C1 segment of cervical spinal cord (tissue), 14 donors: ENCODE measurements at places on chromosomes 2 and 18.

DNA sequence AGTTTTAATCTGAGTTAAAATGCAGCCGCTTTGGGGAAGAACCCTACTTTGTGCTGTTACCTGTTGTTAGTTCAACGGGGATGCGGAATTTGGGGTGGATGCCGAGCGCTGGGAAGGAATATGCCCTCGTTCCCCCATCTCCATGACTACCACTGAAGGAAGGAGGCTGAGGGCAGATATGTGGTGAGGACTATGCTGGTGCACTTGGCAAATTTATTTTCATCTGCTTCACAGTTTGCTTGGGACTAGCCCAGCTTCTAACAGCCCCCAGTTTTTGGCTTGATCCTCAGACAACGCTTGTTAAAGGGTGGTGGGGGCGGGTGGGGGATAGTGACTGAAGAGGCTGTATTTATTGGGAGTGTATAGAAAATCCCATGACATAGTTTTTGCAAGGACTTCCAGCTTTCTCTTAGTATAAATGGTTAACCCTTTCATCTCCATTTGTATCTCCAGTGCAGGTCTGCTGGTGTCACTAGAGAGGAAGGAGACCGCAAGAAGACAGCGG lies 100.8 kb downstream of the COLEC12 start:
- no peak for DNase-seq

GRCh38 chr2:239857591-239857990 lies 167.6 kb downstream of the NDUFA10 start:
- DNase-seq = no peak

DNA sequence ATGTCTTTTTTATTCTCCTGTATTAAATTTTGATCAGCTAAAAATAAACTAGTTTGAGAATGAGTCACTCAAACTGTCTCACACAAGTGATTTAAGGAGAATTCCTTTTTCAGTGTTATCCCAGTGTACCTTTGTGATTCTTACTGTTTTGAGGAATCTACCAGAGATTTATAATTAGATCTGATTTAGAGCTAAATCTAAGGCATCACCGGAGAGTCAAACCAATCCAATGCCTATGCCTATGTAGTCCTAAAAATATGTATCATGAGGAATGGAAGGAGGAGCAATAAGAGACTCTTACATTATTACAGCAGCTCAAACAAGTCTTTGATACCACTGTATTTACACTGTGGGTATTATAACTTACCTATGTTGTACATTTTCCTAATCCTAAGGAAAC lies 63.4 kb upstream of the CYP20A1 start:
- DNase-seq = no peak

GRCh38 chr2:29583548-29584156 lies 337.7 kb downstream of the ALK start:
- no peak for DNase-seq

DNA sequence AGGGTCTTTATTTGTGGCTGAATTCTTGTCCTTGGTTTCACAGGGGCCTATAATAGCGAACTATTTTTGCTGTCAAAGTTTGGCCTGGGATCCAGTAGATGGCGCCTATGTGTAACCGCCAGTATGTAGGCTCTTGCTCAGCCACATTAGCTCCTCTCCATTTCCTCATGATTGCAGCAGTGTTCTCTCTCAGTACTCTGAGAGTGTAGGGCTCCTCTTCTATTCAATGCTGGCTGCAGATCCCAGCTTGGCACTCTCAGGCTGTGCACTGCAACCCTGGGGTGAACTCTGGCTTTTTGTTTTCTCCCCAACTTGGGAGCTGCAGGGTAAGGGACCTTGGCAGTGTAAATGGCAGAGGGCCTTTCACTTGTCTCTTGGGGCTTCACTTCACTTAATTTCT lies 344.6 kb upstream of the CHAC2 start:
- DNase-seq = no peak

DNA sequence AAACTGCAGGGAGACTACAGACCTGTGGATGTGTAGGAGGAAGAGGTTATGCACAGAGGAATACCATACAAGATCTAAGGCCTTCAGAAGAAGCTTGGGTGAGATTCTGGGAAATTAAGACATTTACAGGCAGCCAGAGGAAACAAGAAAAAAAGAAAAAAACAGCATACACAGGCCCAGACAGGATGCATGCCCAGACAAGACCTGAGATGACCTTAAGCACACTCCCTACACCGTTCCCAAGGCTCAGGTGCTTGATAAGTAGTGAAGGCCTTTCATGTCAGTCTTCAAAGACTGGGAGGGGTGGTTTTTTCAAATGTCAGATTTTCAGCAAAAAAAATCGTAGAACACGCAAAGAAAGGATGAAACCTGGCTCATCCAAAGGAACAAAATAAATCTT lies 83.0 kb downstream of the CCDC138 start:
- no peak for DNase-seq

GRCh38 chr2:201344663-201345366 lies 12.3 kb downstream of the FLACC1 start:
- DNase-seq = no peak

GRCh38 chr2:217331523-217332416 lies 471.9 kb upstream of the TNP1 start:
- DNase-seq = no peak

DNA sequence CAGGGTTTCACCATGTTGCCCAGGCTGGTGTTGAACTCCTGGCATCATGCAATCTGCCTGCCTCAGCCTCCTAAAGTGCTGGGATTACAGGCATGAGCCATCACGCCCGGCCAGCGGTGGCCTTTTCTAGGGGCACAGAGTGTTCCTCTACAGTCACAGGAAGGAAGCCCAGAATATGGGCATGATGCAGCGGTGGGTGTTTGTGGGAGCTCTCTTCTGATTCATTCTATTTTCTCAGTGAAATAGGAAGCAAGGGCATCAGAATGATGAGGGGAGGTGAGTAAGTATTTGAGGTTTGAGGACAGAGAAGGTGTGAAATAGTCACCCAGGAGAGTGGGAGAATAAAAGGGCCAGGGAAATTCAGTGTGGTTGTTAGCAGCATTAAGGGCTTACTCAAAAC lies 70.3 kb upstream of the PSME4 start:
- no peak for DNase-seq

GRCh38 chr18:8018701-8019331 lies 451.7 kb downstream of the PTPRM start:
- DNase-seq = no peak

- DNase-seq = no peak
Measured at GRCh38 chr2:26807788-26808460, 22.1 kb downstream of the CENPA start.

DNA sequence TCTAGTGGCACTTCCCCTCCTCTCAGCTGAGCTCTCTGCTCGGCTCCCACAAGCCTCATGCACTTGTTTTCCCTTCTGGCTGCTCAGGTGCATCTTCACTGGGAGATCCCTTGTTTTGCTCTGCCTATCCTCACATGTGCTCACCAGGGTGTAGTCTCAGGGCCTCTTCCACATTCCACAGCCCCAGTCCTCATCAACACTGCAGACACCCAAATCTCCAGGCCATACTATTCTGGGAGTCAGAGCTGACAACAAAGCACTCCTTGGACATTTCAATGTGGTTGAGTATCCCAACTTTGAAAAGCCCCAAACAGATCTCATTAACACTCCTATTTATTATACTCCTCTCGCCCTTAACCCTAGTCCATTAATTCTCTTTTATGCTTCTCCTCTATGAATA lies 71.3 kb downstream of the CCDC93 start:
- DNase-seq = no peak

- no peak for DNase-seq
Measured at GRCh38 chr2:189829102-189829833, 45.0 kb downstream of the PMS1 start.

DNA sequence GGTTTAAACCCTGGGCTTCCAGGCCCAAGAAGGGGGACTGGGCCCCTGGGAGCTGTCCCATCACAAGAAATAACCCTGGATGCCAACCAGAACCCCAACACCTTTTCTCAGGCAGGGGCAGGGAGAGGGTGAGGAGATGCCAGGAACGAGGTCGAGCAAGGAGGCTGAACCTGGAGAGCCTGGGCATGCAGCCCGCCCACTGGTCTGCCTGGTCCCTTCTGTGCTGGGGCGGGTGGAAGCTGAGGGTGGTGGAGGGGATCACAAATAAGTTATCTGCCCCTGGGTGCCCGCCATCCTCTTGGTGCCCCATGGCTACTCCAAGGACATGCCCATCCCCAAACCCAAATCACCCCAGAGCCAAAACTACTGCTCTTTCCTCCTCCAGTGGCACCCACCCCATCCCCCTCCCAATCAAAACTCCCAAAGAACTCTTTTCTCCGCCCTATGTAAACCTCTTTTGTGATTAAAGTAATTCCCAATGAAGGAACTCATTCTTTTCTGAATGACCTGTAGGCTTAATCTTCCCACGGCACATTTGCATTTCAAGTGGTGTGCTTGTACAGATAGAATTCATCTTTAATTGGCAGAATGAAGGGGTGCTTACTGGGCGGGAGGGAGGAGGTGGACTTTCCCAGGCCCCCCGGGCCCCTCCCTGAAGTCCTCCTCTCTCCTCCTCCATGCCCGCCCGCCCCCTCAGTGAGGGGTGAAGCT lies 47.9 kb downstream of the EFR3B start:
- no peak for DNase-seq

DNA sequence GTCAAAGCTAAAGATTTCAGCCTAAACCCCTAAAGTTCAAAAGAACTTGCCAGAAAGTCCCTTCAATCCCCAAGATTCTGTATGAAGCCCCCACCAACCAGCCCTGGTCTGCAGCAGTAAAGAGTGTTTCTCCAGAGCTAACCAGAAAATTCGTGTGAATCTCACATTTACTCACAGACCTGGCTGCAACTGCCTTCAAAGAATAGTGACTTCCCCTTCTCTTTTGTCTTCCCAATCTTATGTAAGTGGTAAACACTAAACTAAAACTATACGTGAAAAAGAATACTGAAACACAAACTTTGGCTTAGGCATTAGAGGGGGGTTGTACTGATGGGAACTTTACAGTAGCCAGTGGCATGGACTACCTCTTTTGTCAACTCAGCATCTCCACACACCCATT lies 50.6 kb upstream of the SETBP1 start:
- DNase-seq = no peak

GRCh38 chr2:58046335-58046584 lies 346 bp upstream of the VRK2 start:
- no peak for DNase-seq

- DNase-seq = no peak
Measured at GRCh38 chr18:499776-500631, 497 bp downstream of the COLEC12 start.

DNA sequence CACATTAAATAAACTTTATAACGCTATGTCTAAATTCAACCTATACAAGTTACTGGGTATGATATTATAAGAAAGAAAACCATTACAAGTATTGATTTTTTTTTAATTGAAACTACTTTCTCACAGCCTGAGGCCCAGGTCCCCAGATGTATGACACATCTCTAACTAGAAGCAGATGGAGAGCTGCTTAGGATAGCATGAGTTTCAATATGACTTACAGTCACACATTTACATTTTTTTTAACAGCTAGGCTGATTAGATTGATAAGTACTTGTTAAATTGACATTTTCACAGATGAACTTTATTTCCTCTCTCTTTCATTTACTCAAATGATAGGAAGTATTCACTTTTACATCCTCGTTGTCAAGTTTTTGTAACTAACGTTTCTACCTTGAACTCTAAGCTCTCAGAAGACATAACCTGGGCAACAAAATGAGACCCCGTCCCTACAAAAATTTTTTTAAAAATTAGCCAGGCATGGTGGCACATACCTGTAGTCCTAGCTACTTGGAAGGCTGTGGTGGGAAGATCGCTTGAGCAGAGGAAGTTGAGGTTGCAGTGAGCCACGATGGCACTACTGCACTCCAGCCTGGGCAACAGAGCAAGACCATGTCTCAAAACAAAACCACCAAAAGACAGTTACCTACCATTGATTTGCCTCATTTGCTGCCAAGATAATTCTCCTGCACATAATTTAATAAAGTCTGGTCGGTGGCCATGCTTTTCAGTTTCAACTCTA lies 52.4 kb downstream of the STK39 start:
- DNase-seq = no peak

GRCh38 chr2:199455545-199456382 lies 2.0 kb downstream of the SATB2 start:
- DNase-seq = no peak

- DNase-seq = no peak
Measured at GRCh38 chr18:13525381-13526029, 200.9 kb downstream of the FAM210A start.

DNA sequence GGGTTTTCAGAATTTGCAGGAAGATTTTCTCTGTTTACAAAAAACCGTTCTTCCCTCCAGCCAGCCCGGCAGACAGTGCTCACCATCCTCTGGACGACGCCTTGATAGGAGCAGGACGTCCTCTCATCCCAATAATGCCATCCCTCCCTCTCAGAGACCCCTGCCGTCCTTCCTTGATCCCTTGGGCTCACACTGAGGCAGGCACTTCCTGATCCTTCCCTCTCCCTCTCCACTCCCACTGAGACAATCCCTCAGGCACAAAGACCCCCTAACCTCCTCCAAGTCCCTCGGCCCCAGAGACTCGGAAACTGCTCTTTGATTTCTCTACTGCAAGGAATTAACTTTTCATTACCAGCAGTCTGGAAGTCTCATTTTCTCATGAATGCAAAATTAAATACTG lies 42.5 kb downstream of the PAX3 start:
- DNase-seq = no peak

DNA sequence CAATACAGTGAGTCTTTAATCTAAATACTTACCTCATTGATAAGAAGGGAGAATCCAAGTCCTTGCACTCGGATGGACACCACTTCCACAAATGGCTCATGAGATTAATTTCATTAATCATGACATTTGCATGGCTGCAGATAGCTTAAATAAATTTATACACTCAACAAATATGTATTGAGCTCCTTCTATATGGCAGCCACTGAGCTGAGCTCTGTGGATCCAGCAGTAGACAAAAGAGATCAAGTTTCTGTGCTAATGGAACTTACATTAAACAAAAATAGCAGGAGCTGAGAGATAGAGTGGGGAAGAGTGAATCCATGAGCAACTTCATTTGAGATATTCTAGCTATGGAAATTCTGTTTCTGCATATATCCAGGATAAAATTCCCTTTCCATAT lies 44.4 kb downstream of the RAB27B start:
- DNase-seq = no peak

DNA sequence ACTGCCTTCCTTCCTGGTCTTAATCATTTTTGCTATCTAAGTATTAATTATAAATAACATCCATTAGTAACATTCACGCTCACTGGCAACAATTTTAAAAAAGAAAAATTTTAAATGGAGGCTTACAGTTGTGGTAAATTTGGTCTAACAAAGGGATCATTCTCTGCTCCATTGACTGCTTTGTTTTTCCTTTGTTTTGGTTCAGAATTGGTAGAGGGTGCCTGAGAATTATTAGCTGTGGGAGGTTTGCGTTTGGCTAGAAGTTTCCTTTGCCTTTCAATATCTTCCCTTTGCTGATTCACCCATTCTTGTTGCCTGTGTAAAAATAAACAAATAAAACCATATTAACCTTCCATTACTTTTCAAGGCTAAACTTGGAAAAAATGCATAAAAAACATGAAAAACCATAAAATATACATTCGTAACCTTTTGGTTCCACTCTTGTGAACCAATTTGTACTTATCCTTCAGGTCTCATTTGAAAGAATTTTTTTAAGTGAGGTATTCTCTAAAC lies 114.6 kb downstream of the TLK1 start:
- no peak for DNase-seq
